IMR-90 (cell line): ENCODE measurements at places on chromosomes 11 and 22. TPM values are rescaled to one million over a fixed set of nuclear protein-coding genes. Genes with fewer than 3 reads are reported as not detected.

ABCC8 gene
- total RNA-seq = not detected in 2 replicates

BATF2 gene
- total RNA-seq = 0.36 and 0.56 TPM in 2 replicates

OR10AG1 gene
- total RNA-seq = not detected in 2 replicates

HARBI1 gene
- 5.2 and 6.1 TPM in 2 replicates for total RNA-seq

GLB1L2 gene
- under 0.01 TPM in 2 replicates for total RNA-seq

TMEM45B gene
- not detected in 2 replicates for total RNA-seq

ZFTA gene
- 5.4 and 7.2 TPM in 2 replicates for total RNA-seq

IL18 gene
- 0.54 and 0.83 TPM in 2 replicates for total RNA-seq

SLC39A13 gene
- total RNA-seq = 29.2 and 32.4 TPM in 2 replicates

CASP1 gene
- total RNA-seq = 24.7 and 31.2 TPM in 2 replicates

TENM4 gene
- 9.0 and 9.2 TPM in 2 replicates for total RNA-seq

SCN3B gene
- total RNA-seq = under 0.01 TPM in 2 replicates

FOLH1 gene
- not detected in 2 replicates for total RNA-seq

MMP10 gene
- not detected in 2 replicates for total RNA-seq

DGKZ gene
- total RNA-seq = 43.0 and 46.8 TPM in 2 replicates

INS gene
- total RNA-seq = not detected in 2 replicates
